Naive thymus-derived CD8-positive, alpha-beta T cell (primary cell): ENCODE measurements at places on chromosomes 4 and X. TPM values are rescaled to one million over a fixed set of nuclear protein-coding genes. Genes with fewer than 3 reads are reported as not detected.

DNA sequence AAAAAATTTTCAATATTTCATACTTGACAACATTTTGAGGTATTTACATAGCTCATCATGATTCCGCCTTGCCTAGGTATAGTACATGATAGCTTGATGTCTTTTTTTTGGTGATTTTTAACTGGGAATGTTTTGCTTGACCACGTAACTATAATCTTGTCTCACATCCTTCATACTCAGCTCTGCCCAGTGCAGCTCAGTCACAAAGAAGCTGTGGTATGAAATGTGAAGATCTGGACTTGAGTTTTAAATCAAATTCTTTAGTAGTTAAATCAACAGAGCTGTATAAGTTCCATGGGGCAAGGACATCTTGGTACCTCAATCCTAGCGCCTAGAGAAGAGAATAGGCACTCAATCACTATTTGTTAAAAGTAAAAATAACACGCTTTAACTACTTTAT, 276.3 kb upstream of the DKK2 start:
- DNase-seq = no peak

DNA sequence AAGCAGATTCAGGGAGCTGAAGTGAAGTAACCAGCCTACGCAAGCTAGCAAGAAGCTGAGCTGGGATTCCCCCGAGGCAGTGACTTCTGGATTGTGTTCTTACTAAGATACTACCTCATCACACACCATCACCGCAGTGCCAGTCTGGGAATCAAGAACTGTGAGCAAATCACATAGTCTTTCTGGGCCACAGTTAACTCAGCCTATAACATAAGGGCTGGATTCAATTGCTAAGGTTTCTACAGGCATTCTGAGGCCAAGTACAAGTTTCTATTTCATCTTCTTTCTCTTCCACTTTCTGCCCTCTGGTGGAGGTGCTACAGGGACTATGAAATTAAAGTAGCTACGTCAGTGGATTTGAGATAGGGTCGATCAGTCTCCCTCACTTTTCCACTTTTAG, 1.4 kb upstream of the CORIN start:
- peak; percentile 4 for DNase-seq

DNA sequence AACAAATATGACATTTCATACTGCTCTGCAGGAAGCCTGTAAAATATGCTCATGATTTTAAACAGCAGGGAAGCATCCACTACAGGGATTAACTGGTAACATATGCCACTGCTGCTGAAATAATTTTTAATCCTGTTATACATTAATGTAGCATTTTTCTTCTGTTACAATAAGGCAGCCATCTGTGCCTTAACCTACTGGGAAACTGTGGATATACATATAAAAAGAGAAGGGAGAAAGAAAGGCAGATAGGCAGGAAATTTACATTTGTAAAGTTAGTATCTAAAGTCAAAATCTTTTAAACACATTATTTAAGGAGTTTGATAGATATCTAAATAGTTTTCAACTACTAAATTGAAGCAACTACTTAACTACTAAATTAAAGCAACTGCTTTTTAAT, 514.6 kb upstream of the KLHL4 start:
- DNase-seq = no peak

The MRPL1 gene
- total RNA-seq = 27.0 TPM

The MAGEA2 gene
- not detected for total RNA-seq

The MMRN1 gene
- total RNA-seq = 0.11 TPM

The ARMCX4 gene
- 14.5 TPM for total RNA-seq
